GM12865 (cell line): ENCODE measurements at places on chromosomes 2 and 18.

DNA sequence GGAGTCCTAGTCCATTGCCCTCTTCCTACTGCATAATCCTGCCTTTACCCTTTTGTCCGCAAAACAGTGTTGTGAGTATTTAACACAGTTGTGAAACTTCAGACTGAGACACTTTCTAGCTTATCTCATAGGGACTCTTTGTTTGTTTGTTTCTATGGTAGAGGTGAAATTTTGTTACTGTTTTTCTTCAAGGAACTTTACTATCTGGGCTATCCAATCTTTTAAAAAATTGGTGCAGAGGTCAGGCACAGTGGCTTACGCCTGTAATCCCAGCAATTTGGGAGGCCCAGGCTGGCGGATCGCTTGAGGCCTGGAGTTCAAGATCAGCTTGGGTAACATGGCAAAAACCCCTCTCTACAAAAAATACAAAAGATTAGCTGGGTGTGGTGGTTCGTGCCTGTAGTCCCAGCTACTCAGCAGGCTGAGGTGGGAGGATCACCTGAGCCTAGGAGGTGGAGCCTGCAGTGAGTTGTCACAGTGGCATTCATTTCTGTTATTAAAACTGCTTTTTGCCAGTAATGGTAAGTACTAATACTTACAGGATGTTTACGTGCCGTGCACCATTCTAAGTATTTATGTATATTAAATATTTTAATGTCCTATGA, 18.8 kb downstream of the GMCL1 start:
- no peak for DNase-seq

GRCh38 chr2:186486651-186487647, 889 bp downstream of the ZC3H15 start:
- peak; percentile 21 for DNase-seq

DNA sequence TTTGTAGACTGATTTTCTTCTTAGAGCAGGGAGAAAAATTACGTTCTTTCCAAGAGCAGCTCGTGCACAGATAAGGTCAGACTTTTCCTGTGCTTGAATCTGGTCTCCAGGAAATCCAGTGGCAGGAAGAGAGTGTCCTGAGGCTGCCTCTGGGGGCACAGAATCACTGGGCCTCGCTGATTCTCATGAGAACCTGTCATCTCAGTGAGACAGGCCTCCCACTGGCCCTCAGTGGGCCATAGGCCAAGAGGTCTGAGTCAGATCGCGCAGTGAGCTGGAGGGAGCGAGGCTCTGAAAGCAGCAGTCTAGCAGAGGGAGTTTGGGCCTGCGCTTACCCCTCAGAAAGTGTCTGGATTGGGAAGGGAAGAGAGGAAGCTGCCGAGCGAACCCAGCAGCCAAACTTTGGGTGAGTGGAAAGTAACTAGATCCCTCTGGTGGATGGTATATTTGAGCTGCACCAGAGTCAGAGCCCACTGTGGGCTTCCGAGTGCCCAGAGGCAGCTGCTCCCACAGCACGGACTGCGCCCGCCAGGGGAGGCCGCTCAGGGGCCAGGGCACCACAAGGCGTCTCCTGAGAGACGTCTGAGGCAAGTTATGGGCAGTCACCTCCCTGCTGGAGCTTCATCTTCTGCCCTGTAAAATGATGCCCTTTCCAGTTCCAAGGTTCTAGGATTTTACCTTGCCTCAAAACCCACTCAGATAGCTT, 8.2 kb downstream of the GDF7 start:
- no peak for DNase-seq

- no peak for DNase-seq
These were observed 404.0 kb upstream of the MYT1L start for GRCh38 chr2:2735041-2735440.

DNA sequence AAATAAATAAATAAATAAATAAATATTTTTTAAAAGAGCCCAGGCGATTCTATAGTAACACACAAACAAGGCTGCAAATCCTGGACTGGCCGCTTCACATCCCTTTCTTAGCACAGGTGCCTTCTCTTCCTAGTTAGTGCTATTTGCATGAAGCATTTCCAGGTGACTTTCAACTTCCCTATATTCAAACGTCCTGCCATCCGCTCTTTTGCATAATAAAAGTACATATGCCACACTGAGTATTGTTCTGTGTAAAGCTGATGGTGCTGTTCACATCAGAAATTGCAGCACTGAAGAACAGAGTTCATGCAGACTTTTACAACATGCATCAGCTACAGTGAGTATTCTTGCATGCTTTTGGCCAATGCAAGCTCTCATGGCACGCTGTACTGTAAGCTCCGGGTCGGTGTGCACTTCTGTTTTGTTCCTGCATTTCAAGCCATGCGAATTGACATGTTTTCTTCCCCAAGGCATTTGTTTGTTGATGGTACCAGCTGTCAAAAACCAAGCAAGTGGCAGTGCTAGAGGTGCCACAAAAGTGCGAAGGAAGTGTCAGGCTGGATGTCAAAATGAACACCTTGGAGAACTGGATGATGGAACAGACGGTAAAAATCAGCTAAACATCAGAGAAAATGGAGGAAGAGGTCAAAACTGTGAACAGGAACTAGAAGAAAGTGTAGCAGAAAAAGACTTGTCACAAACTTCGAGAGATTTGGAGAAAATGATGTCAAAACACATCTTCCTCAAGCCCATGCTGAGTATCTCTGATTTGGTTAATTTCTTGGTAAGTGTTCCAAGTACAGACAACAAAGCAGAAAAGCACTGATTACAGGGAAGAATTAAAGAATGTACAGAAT, 25.5 kb upstream of the CEP68 start:
- peak; percentile 48 for DNase-seq

GRCh38 chr2:72561621-72562318, 264.1 kb downstream of the EXOC6B start:
- DNase-seq: no peak
